Immature natural killer cell (primary cell): ENCODE measurements at places on chromosomes 2 and 18. TPM values are rescaled to one million over a fixed set of nuclear protein-coding genes. Genes with fewer than 3 reads are reported as not detected.
A peak's percentile ranks its signal among the peaks of the same experiment; 100 is the strongest.

DNA sequence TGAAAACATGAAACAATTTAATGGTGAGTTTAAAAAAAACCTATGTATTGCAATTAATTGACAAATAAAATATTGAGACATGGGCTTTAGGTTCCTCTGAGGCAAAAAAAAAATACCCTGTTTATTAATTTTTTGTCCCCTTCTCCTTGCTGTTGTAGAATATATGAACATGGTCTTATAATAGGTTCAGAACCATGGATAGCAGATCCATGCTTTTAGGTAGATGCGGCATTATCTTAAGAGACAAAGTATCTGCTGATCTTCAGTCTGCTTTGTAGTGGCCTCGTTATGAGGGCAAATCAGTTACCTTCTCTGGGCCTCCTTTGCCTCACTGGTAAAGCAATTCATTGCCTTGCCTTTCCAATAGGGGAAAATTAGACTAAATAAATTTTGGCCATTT is 850.7 kb downstream of the NRXN1 start:
- H3K27me3 ChIP-seq, result no peaks in the 10 kb centered on the region
- no peaks in the 10 kb centered on the region for H3K36me3 ChIP-seq
- DNase-seq, result no peak
- H3K4me1 ChIP-seq, result no peaks in the 10 kb centered on the region
- no peak overlapping the region for H3K4me3 ChIP-seq

- DNase-seq, result no peak
- no peak overlapping the region for H3K27ac ChIP-seq
- no peaks in the 10 kb centered on the region for H3K27me3 ChIP-seq
- H3K4me1 ChIP-seq, result no peaks in the 10 kb centered on the region
- H3K36me3 ChIP-seq, result peaks cover 19% of the 10 kb centered on the region
- H3K4me3 ChIP-seq, result no peak overlapping the region
Observed at GRCh38 chr2:105919191-105919811, 174.6 kb downstream of the NCK2 start.

GRCh38 chr18:64872710-64873458 is 724.0 kb upstream of the LINC00305 start:
- H3K27ac ChIP-seq, result no peak overlapping the region
- no peak overlapping the region for H3K4me3 ChIP-seq
- H3K4me1 ChIP-seq, result no peaks in the 10 kb centered on the region
- no peaks in the 10 kb centered on the region for H3K36me3 ChIP-seq

DNA sequence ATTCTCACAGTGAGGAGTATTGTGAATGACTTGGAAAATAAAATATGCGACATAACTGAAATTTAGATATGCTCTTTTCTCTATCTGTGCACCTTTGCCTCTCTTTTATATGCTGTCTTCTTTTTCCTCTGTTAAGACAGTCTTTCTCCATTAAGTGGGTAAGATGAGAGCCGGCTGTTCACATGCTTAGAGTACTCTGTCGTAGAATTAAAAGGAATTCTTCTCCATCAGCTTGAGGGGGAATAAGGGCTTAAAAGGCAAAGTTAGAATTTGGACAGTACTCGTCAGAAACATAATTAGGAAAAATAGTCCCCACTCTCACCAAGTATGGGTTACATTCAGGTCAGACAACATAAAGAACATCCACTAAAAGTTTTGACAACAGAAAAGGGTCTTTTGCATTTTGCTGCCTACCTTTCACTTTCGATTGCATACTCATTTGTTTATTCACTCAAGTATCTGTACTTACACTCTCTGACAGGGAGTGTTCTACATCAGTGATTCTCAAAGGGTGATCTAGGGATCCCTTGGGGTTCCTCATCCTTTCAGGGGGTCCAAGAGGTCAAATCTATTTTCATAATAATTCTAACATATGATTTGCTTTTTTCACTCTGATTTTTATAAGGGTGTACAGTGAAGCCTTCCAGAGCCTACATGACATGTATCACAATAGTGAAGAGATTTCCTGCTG is 48.0 kb downstream of the ARHGAP15 start:
- peak; percentile 22 for DNase-seq
- no peaks in the 10 kb centered on the region for H3K27me3 ChIP-seq
- peak overlapping the region; percentile 82 for H3K4me3 ChIP-seq

- peaks cover 91% of the 10 kb centered on the region for H3K4me1 ChIP-seq
- no peak overlapping the region for H3K4me3 ChIP-seq
- peaks cover 51% of the 10 kb centered on the region for H3K27me3 ChIP-seq
- H3K27ac ChIP-seq, result peak overlapping the region; percentile 49
- no peak for DNase-seq
Observed at GRCh38 chr2:12046641-12047040, 300.2 kb downstream of the LPIN1 start.

DNA sequence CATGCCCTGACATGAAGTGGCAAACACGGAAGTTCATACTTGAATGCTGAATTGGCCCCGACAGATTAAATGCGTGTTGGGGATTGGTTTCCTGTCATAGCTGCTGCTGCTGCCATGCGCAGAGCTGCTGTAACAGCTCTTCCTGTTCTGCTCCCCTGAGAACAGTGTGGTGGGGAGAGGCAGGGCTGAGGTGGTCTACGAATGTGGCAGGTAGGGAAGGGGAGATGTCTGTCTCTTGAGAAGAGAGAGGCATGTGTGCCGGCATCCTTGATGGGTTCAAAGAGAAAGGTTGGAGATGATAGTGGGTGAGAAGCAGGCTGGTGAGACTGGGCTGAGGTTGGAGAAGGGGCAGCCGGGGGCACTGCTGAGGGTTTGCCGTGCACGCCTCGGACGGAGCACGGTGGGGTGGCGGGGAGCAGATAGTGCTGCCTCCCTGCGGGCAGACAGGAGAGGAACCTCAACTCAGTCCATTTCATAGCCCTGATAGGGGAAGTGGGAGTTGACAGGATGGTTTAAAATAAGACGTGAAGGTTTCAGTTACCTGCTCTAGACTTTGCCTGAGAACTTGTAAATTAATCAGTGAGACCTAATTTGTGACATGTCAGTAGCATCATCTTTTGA is 46.1 kb downstream of the TMEM185B start:
- H3K27ac ChIP-seq, result peak overlapping the region; percentile 97
- peaks cover 4% of the 10 kb centered on the region for H3K27me3 ChIP-seq
- peak overlapping the region; percentile 94 for H3K4me3 ChIP-seq
- H3K4me1 ChIP-seq, result peaks cover 42% of the 10 kb centered on the region

C2orf81 gene
- 1.6 TPM for polyA plus RNA-seq

- no peak overlapping the region for H3K27ac ChIP-seq
- no peaks in the 10 kb centered on the region for H3K36me3 ChIP-seq
- no peak for DNase-seq
- peaks cover 3% of the 10 kb centered on the region for H3K27me3 ChIP-seq
Observed at GRCh38 chr2:5530011-5530696, 162.0 kb upstream of the SOX11 start.

DNA sequence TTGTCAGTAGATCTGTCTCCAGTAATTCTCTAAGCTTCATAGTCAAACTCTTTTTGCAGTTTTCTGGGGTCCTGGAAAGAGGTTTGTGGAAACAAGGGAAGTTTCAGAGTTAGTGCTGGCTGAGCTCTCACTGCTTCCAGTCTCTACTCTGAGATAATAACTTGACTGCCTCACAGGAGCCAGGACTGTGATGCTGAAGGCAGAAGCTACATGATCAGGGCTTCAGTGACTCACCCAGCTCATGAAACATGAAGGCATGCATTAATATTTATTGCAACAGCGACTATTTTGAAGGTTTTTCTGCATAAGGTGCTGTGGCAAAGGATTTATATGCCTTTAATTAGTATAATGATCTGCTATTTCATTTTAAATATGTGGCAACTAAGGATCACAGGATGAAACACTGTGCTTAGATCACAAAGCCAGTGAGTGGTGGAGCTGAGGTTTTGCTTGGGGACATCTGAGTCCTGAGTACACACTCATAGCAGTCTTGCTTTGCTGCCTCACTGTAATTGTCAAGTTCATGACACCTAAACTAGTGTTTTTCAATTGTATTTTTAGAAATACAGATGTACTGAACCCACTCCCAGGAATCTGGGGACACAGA is 448.4 kb upstream of the GCFC2 start:
- H3K27me3 ChIP-seq, result no peaks in the 10 kb centered on the region
- H3K36me3 ChIP-seq, result no peaks in the 10 kb centered on the region
- H3K4me1 ChIP-seq, result no peaks in the 10 kb centered on the region
- no peak overlapping the region for H3K27ac ChIP-seq
- no peak for DNase-seq
